Activated naive CD4-positive, alpha-beta T cell treated with anti-CD3 and anti-CD28 coated beads for 36 hours (primary cell): ENCODE measurements at places on chromosomes 3 and 15.
A peak's percentile ranks its signal among the peaks of the same experiment; 100 is the strongest.

- no peak for DNase-seq
These were observed 379.7 kb downstream of the NAALADL2 start for GRCh38 chr3:175238801-175239200.

DNA sequence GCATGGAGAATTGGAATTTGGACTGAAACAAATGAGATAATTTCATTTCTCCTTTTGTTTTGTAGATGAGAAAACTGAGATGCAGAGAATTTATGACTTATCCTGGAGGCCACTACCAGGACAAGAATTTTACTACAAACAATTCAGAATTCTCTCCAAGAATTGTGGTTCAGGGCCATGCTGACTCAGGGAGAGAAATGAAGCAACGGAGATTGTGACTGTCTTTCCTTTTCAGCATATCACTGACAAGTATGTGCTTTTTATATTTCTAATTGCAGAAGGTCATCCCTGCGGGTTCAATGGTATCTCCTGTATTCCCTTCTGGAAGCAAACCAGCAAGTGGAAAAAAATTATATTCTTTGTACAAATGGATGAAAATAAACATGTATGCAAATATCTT, 170.8 kb upstream of the MITF start:
- DNase-seq = no peak

DNA sequence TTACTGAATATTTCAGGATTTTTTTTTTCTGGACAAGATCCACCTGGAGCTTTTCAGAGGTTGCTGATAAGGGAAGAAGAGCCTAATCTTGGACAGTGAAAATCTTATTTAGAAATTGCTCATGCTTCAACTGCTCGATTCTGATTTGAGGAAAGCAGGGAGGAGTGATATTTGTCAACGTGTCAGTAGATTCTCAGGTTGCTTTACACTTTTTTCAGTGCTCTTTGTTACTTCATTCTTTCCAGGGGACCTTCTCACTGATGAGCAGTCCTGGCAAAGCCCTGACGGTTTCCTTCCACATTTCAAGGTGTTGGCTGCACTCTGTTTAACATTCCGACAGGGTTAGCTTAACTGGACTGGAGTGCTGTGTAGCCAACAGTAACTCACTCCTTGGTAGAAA, 24.1 kb upstream of the RARB start:
- no peak for DNase-seq

- peak; percentile 27 for DNase-seq
These were observed 34.5 kb upstream of the CHST2 start for GRCh38 chr3:143084856-143085731.

DNA sequence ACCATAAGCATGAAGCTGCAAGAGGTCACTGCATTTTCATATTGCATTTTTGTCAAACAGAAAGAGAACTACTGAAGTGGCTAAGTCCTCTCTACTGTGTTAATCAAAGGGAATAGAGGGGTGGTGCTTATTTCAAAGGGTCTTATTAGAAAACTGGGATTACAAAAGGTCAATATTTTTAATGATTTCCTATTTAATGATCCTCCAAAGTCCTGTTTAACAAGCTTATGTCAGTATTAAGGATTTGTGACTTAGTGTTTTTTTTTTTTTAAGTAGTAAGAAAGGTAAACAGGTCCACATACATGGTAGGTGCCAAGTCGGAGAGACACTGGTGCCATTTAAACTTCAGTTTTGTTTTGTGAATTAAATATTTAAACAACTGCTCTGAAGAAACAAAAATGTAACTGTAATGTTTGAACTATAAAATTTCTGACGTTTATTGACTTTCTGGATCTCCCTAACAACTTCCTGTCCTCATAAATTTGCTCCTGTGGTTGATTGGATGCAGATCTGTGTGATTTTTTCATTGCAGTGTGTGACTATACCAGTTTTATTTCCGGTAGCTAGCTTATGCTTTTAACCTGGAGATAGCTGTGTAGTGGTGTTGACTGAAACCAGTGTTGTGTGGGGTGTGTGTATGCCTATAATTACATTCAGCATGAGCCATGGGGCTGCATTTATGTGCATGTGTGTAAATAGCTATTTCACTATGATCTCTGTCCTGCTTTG, 8.6 kb upstream of the CACNA1D start:
- no peak for DNase-seq

DNA sequence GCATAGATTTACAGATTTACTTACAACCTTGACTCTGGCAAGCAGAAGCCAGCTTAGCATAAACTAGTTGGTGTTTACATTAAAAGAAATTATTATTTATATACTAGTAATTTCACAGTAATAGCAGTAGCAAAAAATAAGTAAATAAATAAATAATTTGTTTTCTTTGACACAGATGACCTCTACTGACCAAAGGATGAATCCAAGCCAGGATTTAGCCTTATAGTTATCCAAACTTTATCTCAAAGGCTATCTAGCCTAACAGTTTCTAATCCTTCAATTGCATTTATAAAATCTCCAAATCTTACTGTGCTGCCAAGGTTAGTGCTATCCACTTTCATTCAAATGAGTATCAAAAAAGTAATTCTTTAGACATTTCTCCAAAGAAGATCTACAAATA, 64.3 kb downstream of the FRMD5 start:
- no peak for DNase-seq

- peak; percentile 87 for DNase-seq
These were observed 46.7 kb downstream of the DZIP1L start for GRCh38 chr3:138068579-138069174.

DNA sequence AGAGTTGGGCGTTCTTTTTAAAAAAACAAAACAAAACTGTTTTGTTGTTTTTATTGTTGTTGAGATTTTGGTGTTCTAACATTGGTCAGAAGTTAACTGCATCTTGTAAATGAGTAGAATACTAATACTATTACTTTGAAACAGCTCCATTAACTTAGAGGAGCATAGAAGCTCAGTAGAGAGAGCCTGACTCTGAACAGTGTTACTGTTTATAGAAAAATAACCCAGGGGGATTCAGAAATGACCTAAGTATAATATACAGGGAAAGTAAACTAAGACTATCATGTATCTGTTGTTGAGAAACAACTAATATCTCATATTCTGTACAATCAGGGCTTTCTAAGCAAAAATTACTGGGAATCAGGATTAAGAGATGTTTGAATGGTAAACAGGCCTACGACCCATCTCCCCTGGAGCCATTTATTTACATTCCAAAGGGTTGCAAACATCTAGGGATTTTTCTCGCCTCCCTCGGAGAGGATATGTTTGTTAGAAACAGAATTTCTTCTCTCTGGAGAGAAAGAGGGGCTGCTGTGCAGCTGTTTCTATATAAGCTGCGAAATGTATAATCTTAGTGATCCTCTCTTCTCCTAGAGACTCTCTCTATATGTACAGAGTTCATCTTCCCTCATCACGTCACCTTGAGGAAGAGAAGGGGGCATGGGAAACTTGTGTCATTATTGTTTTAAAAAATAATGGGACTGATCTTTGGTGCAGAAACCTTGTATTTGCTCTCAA, 827.5 kb upstream of the DPPA4 start:
- DNase-seq = no peak

GRCh38 chr15:57118013-57118799, 199.8 kb downstream of the TCF12 start:
- no peak for DNase-seq

DNA sequence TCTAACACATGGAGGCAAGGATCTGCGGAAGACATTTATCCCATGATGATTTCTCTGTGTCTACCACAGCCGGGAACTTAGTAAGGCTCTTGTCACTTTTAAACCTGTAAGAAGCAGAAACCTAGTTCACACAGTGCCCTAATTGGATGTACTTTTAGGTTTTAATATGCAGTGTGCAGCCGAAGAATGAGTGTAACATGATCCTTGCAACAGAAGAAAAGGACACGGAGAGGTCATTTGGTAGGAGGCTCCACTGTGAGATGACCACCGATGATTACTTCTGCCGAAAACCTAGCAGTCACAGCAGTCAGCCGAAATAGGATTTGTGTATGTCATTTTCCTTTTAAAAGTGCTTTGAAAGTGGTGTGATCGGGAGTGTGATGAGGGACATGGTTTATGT, 6.8 kb downstream of the CACNA1D start:
- no peak for DNase-seq

GRCh38 chr3:148642616-148643015, 55.1 kb upstream of the AGTR1 start:
- DNase-seq = no peak

GRCh38 chr3:9778143-9779074, 8.7 kb upstream of the CAMK1 start:
- DNase-seq = peak; percentile 86

DNA sequence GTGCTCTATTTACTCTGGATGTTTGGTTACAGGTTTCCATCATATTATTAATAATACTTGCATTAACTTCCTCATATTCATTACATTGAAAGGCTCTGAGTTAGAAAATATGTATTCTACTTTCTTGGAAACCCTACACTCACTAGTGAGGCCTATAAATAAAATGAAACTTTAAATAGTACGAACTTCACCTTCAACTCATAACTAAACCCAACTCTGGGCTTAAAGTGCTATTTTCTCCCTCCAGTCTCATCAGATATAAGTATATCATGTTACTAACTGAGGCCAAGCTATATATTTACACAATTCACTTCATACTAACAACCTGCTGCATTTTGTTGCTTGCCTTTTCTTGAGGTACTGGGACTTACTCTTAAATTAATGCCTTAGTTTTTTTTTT, 306.7 kb downstream of the TIGIT start:
- DNase-seq = no peak

DNA sequence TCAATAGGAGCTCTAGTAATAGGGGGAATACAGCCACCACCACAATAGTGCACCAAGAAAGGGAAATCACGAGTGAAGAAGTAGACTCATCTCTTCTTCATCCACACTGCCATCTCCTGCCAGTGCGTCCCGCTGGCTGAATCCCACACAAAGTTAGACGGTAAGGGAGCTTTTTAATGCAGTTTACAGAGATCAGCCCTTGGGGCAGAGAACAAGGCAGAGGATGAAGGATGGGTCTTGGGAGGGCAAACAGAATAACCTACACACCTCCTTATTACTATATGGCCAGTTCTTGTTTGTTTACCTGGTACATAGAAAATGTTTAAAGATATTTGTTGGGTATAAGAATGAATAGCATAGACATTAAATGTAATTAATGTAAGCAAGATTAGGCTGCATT, 11.0 kb upstream of the DPH6 start:
- DNase-seq = no peak

DNA sequence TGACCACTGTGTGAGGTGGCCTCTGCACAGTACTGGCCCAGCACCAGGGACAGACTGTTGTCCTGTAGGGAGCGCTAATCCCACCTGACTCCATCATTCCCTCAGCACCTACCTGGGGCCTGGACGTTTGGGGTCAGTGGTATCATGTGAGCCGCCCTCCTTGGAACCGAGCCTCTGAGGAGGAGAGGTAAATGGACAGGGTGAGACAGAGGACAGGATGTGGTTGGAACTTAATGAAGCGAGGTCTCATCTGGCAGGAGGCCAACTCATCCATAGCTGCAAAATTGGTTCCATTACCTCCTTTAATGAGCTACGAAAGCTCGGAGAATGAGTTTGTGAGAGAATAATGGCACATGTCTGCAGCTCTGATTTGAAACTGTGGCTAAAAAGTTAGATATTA, 13.9 kb downstream of the MAPKAPK3 start:
- DNase-seq = no peak

- no peak for DNase-seq
These were observed 98.9 kb downstream of the LRRK1 start for GRCh38 chr15:101018016-101018415.

- no peak for DNase-seq
These were observed 169.2 kb upstream of the TGFBR2 start for GRCh38 chr3:30437171-30437601.

- DNase-seq = no peak
These were observed 6.9 kb downstream of the INAFM2 start for GRCh38 chr15:40330368-40330836.

DNA sequence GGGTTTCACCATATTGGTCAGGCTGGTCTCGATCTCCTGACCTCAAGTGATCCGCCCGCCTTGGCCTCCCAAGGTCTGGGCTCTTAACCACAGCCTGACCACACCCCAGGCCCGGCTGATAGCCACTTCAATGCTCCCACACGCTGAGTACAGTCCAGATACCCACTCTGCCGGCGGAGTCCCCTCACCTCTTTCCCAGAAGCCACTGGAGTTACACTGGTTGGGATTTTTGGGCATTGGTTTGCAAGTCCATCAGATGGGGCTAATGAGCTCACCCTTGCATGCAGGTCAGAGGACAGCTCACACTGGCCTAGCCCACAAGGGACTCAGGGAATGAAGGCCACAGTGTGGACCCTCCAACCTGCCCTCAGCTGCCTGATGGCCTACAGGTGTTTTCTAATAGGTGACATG, 60.1 kb downstream of the IQSEC1 start:
- DNase-seq = no peak

GRCh38 chr15:74664028-74664616, 31.7 kb downstream of the EDC3 start:
- DNase-seq = no peak

DNA sequence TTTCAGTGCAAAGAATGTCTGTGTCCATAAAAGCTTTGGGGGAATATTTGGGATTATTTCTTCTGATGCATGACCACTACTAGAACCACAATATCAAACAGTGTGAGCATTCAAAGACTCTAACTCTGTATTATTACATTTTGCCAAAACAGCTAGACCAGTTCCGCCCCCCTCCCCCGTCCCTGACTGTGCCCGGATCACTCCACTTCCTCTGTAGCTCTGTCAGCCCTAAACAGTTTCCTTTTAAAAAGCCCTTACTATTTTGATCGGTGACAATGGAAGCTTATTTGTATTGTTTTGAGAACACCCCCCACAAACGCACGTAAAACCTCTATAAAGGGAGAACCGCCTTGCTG, 36.6 kb upstream of the EPHB3 start:
- DNase-seq = peak; percentile 58

DNA sequence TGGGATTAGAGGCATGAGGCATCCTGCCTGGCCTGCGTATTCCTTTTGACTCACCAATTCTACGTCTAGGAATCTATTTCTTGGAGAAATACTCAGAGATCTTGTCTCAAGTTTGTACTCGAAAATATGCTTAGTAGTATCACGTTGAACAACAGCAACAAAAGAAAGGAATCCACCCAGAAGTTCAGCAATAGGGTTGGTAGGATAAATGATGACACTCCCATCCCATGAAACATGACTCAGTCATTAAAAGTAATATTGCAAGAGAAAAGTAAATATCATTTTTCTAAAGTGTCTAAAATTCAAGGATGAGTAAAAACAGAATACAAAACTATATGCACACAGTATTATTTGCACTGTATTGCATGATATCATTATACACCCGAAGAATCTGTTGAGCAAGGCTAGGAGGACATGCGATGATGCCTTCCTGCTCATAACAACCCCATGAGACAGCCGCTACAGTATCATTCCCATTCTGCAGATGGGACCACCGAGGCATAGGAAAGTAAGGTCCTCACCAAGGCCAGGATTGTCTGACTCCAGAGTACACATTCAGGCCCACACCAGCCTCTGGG, 61.5 kb downstream of the SLC6A1 start:
- no peak for DNase-seq

DNA sequence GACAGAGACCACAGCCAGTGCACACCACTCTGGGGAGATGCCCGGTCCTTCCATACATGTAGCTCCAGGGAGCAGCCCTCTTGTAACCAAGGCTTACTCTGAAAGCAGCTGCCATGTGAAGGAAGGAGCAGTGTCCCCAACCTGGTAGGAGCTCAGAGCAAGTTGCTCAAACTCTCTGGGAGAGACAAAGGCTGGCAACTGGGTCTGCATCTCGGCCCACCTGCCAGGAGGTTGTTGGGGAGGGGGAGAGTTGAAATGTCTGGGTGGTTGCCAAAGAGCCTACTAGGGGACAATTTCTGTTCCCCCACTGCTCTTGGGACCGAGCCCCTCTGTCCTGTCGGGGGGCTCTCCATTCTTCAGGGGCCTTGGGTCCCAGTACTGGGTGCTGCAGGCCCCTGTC, 309.9 kb downstream of the TLE3 start:
- no peak for DNase-seq

GRCh38 chr3:101867996-101868395, 18.7 kb downstream of the NFKBIZ start:
- no peak for DNase-seq
